ENCODE measurements at places on chromosomes 12 and 14.
A peak's percentile ranks its signal among the peaks of the same experiment; 100 is the strongest.

- peak; percentile 55 for DNase-seq
Measured at GRCh38 chr12:113796852-113797534, 169.1 kb downstream of the RBM19 start.

DNA sequence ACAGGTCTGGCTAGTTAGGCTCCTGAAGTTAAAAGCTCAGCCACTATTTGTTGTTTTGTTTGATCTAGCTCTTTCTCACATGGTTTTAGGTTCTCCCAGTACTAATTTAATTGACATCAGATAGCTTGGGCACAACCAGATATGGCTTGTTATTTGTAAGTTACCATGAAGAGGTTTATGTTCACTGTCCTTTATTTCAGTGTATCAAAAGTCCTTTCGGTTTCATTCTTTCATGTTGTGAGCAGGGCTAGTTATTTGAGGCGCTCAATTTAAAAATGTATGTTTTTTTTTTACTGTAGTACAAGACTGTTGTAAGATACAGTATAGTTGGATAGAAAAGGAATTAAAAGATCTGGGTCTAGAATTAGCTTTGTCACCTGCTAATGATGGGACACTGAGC lies 7.0 kb downstream of the GPX2 start:
- DNase-seq: no peak

- DNase-seq: peak; percentile 60
Measured at GRCh38 chr14:94045563-94046345, 19.6 kb downstream of the OTUB2 start.

GRCh38 chr14:103207388-103208072 lies 84.3 kb downstream of the TNFAIP2 start:
- no peak for DNase-seq

- DNase-seq: no peak
Measured at GRCh38 chr14:95559203-95559602, 24.4 kb downstream of the GLRX5 start.

- DNase-seq: no peak
Measured at GRCh38 chr12:11739980-11740577, 90.6 kb downstream of the ETV6 start.

DNA sequence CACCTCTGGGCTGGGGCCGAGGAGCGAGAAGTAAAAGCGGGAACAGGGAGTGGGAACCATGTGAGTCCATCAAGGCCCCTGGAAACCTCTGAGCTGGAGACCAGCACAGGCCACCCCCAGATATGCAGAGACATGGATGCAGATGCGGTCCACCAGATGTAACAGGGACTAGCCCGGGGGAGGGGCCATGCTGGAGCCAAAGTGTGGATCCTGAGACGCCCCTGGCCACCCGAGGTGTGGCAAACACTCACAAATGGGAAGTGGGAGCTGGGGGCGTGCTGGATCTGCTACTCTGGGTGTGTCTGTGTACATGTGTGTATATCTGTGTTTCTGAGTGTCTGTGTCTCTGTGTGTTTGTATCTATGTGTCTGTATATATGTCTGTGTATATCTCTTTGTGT lies 12.8 kb downstream of the MYL2 start:
- no peak for DNase-seq

DNA sequence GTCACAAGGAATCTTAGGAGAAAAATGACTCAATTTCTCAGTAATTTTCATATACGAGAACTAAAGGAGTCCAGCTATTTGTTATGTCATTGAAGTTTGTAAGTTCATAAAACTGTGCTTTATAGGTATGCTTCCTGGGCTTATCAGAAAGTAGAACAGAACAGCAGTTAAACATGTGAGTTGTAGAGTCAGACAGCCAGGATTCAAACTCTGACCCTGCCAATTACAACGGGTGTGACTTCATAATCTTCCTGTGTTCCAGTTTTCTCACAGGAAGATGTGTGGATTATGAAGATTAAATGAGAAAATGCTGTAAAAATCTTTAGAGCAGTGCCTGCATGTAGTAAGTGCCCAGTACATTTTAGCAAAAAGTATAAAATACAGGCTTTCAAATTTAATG lies 8.9 kb downstream of the TRIM9 start:
- no peak for DNase-seq

GRCh38 chr14:47541662-47542061 lies 133.7 kb downstream of the MDGA2 start:
- DNase-seq: no peak

GRCh38 chr12:94218233-94218632 lies 69.9 kb downstream of the PLXNC1 start:
- no peak for DNase-seq

DNA sequence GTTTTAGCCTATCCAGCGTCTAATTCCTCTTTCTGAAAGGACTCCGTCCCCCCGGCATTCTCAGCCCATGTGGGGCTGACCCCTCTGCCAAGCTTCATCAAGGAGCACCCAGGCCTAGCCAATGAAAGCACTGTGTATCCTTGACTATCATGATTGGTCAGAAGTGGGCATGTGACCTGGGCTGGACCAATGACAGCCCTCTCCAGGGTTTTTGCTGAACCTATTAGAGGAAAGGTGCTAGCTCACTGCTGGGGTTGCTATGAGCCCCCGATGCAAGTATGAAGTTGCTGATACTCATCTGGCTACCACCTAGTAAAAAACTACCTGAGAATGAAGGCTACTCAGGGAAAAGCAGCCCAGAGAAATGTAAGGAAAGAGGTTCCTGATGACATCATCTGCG lies 68.1 kb downstream of the LRRC74A start:
- DNase-seq: no peak

GRCh38 chr12:131002216-131002631 lies 48.5 kb downstream of the ADGRD1 start:
- no peak for DNase-seq

- no peak for DNase-seq
Measured at GRCh38 chr12:132319991-132320570, 9.3 kb downstream of the GALNT9 start.

GRCh38 chr12:20572451-20572850 lies 122.7 kb upstream of the SLCO1C1 start:
- no peak for DNase-seq

GRCh38 chr14:58808828-58809227 lies 171.1 kb downstream of the DACT1 start:
- no peak for DNase-seq

GRCh38 chr12:113222730-113223531 lies 1.7 kb downstream of the TPCN1 start:
- DNase-seq: peak; percentile 67

DNA sequence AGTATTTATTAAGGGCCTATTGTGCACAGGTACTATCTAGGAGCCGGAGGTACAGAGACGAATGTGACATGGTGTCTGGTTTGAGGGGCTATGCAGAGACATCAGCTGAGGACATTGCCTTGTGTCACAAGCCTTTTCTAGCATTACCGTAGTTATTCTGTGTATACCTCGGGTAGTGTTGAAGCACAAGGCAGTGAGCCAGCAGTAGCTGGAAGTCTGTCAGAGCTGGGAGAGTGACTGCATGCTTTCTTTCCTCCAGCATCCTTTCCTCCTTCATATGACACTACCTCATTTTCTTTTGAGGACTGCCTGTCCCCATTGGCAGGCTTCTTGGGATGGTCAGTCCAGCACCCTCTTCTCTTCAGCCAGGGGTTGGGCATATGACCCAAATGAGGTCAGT lies 77.0 kb downstream of the POLR3B start:
- DNase-seq: no peak

- DNase-seq: no peak
Measured at GRCh38 chr12:104969343-104969742, 11.3 kb upstream of the SLC41A2 start.

GRCh38 chr12:114420944-114421335 lies 15.0 kb upstream of the TBX5 start:
- no peak for DNase-seq

GRCh38 chr14:24960816-24961215 lies 89.1 kb downstream of the STXBP6 start:
- DNase-seq: no peak

DNA sequence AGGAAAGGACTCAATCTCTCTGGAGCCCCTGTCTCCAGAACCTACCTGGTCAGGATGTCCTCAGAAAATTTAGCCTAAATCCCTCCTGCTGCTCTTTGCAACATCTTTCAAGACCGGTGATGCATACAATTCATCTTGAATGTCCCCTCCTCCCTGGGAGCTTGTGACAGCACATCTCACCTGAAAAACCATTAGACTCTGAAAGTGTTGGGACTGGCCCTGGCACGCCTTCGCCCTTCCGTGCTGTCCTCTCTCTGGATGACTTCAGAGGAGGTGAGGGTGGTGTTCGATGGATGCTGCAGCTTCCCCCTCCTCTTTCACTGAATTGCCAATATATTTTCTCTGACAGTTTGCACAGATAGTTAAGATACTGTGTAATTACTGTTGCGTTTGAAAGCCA lies 90.9 kb upstream of the CISTR start:
- no peak for DNase-seq

Data from activated effector memory CD4-positive, alpha-beta T cell treated with anti-CD3 and anti-CD28 coated beads, Interleukin-2, amount 50 U/mL, for 16 hours (primary cell).